Tibial nerve (tissue), 4 donors: ENCODE measurements at places on chromosomes 4 and X. TPM values are rescaled to one million over a fixed set of nuclear protein-coding genes. Genes with fewer than 3 reads are reported as not detected.

The TCEANC gene
- 2.9 TPM for total RNA-seq

The SEPTIN6 gene
- total RNA-seq = 35.8 TPM

The MAGEB2 gene
- total RNA-seq = not detected

The SLC25A31 gene
- total RNA-seq = not detected

The SLC49A3 gene
- total RNA-seq = 5.9 TPM

The KLB gene
- total RNA-seq = 1.6 TPM

The FTHL17 gene
- total RNA-seq = not detected

The SUPT20HL2 gene
- not detected for total RNA-seq

The GAGE12H gene
- total RNA-seq = not detected

The NHSL2 gene
- total RNA-seq = 26.5 TPM

The RPS6KA6 gene
- 1.7 TPM for total RNA-seq

The CITED1 gene
- 0.84 TPM for total RNA-seq

- DNase-seq = no peak
Observed at GRCh38 chrX:23937100-23937499, 29.3 kb downstream of the CXorf58 start.

- no peak for DNase-seq
Observed at GRCh38 chr4:145171911-145172310, 8.5 kb downstream of the OTUD4 start.

- no peak for DNase-seq
Observed at GRCh38 chr4:108149588-108150380, 18.9 kb downstream of the LEF1 start.

DNA sequence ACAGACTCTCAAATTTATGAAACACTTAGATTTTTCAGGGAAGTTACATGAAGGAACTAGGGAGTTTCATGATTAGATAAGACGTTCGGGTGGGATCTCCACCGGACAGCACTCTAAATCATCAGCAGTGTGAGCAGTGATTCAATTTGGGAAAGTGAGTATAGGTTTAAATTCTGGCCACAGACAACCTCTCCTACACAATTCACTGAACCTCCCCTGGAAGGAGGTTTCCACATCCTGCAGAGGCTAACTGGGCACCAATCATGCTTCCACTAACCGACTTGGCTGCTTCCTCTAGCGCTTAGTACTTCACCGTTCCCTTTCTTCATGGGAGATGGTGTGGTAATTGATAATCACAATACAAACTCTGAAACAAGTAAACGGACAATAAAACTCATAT, 5.6 kb downstream of the CXCL9 start:
- DNase-seq = no peak

GRCh38 chrX:31909850-31910572, 838.2 kb upstream of the FTHL17 start:
- DNase-seq = no peak

DNA sequence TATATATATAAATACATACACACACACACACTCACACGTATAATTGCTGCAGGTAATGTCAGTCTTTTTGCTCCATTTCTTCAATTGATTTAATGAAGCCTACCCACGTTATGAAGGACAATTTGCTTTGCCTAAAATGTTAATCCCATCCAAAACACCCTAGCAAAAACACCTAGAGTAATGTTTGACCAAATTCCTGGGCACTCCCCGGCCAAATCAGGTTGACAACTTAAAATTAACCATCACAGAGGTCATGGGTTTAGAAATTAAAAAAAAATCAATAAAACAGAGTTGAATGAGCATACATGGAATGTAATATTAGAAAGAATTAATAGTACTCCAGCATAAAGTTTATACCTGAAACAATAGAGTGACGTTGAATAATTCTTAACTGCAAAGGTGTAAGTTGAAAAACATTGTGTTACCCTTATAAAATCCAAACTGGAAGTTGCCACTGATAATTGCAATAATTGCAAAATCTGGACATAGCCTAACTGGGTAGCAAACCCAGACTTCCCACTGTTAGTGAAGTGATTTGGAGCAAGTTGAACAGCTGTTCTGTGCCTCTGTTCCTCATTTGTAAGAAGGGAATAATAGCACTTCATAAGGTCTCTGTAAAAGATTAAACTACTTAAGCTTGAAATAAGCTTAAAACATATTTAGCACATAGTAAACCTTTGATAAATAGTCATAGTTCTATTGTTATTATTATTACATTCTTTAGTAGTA, 2120.5 kb downstream of the PCDH7 start:
- no peak for DNase-seq

- DNase-seq = peak; percentile 7
Observed at GRCh38 chrX:119573840-119574393, 446 bp upstream of the UBE2A start.

GRCh38 chr4:47410271-47410670, 53.2 kb downstream of the COMMD8 start:
- DNase-seq = no peak

GRCh38 chrX:68433155-68433980, at the start of gene OPHN1:
Gene OPHN1 (minus strand): TSS chrX:68433495. CDS start chrX:68433020, 475 bp downstream.
- DNase-seq = peak; percentile 64

DNA sequence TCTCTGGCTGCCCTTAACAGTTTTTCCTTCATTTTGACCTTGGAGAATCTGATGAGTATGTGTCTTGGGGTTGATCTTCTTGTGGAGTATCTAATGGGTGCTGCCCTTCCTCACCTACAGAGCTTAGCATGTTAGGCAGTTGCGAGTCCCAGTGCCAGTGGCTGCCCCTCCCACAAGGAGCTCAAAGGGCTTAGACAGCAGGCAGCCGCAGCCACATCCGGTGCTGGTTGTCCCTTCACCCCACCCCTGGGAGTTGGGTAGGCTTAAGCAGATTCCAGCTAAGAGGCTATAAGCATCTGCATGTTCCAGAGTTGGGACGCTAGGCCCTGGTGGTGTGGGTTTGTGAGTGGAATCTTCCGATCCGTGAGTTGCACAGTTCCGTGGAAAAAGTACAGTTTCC, 322.1 kb upstream of the ARX start:
- DNase-seq = no peak

DNA sequence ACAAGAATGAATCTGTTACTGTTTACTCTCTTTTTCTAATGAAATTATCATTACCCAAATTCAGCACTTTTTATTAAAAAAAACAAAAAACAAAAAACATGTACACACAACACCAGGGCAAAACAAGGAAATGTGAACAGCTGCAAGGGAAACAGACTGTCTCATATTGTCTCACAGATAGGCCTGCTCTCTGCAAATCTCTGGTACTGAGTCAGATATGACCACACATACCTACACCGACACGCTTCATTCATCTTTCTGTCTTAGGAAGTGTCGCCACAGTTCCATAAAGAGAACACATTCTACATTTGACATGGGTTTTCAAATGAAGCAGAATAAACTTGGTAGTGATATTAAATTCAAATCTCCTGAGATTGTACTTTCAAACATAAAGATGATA, 92.2 kb upstream of the GPR34 start:
- DNase-seq = no peak

DNA sequence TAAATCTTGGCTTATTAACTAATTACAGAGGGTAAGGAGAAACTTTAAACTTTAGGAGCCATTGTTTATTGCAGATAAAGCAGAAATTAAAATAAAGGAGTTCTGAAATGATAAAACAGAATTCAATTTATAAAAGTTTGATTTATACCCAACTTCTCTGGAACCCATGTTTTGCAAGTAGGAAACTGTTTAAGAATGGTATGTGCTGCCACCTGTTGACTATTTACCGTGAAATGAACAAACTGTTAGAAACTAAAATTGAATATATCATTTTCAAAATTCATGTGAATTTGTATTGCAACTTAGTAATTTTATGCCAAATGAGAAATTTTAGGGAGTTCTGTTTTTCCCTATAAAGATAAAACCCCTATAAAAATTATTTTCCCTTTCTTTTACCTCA, 11.0 kb upstream of the TBC1D8B start:
- DNase-seq = no peak

GRCh38 chrX:40875476-40875875, 140.1 kb upstream of the MED14 start:
- no peak for DNase-seq

- no peak for DNase-seq
Observed at GRCh38 chr4:22490718-22491315, 25.0 kb downstream of the ADGRA3 start.

- DNase-seq = no peak
Observed at GRCh38 chr4:89303814-89304388, 3.7 kb downstream of the GPRIN3 start.

- no peak for DNase-seq
Observed at GRCh38 chr4:52904421-52904820, 42.3 kb downstream of the RASL11B start.

DNA sequence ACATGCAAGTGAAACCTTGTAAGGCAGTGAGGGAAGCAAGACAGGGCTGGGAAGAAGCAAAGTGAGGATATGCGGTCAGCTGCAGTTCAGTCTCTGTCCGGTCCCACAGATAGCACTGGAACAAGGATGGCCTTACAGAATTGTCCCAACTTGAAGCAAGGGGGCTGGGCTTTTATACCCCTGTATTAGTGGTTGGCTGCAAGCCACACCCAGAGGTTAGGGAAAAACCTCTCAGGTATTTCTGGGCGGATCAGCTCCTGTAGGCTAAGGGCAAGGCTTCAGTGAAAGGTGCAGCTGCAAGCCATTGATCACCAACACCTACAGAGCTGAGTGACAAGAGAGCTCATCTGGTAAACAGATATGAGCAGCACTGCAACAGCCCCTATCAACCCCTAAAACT, 89.0 kb downstream of the KDR start:
- no peak for DNase-seq

DNA sequence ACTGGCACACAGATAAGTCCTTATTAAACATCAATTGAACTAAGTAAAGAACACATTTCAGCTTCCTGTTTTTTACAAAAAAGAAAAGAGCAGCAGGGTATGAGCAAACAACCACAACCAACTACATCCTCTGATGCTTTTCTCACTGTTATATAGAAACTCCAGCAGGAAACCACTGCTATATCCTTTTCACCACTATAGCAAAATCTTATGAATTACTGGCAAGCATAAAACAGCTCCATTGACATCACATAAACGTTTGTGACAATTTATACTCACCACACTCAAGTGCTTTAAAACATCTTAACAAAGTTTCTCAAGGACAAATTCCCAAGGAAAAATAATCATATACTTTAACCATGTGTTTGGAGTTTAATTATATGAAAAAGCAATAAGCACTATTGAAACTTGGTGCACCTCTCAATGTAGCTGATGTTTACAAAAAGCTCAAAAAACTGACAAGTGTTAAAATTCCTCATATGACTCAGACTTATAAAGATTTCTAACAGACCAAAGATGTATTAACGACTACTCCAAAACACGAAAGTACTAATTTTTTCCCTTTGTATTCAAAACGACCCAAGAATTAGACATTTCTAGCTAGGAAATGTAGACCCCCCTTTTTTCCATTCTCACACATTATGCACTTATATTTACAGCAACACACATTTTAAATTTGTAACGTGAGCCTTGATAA, 12.9 kb downstream of the GPRIN3 start:
- no peak for DNase-seq

DNA sequence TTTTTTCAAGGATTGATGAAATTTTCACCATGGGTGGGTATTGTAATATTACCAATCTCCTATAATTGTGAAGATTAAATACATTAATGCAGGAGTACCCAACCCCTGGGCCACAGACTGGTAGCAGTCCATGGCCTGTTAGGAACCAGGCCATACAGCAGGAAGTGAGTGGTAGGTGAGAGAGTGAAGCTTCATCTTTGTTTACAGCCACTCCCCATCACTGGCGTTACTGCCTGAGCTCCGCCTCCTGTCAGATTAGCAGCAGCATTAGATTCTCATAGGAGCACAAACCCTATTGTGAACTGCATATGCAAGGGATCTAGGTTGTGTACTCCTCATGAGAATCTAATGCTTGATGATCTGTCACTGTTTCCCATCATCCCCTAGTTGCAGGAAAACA, 15.1 kb downstream of the RAPGEF2 start:
- DNase-seq = no peak

DNA sequence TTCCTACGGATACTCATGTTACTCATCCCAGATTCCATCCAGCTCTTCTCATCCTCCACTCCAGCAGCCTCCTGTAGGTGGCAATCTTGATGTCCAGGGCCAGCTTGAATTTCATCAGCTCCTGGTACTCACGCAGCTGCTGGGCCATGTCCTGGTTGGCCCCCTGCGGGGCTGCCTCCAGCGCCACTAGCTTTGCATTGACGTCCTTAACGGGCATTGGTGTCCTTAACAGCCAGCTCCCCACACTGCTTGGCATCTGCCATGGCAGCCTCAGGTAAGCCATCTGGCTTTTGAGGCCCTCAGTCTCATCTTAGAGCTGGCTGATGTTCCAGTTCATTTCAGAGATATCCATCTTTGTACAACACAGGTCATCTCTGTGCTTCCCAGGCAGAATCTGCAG, 223.7 kb downstream of the FGF13 start:
- no peak for DNase-seq

- no peak for DNase-seq
Observed at GRCh38 chr4:22170353-22170752, 221.8 kb upstream of the KCNIP4 start.

DNA sequence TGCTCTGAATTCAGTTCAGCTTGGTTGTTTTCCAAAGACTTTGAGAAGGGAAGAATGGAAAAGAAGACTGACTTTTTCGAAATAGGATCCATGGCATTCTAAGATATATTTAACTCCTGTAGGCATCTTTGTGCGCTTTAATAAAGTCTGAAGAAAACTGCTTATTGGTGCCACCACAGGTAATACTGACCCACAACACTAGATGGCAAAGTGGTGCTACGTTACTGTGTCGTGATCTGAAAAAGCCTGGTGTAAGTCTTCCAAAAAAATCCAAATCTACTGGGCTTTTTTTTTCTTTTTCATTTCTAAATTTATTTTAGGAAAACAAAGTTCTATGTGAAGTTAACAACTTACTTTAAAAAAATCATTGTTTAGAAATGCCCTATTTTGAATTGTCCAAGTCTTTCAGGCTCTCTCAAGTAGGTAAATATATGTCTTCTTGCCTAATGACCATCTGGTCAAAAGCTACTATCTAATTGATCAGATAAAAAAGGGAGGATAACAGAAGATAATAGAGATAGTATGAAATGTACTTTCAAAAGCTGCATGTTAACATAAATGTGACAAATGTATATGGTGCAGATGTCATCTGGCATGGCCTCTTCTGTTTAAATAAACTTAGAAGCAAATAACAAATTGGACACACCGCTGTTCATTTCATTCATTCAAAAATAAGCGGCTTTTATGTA, 47.0 kb upstream of the MID1IP1 start:
- no peak for DNase-seq

- no peak for DNase-seq
Observed at GRCh38 chr4:128068918-128069317, 7.8 kb downstream of the LARP1B start.

- DNase-seq = no peak
Observed at GRCh38 chr4:176979416-176979815, 186.7 kb upstream of the VEGFC start.

DNA sequence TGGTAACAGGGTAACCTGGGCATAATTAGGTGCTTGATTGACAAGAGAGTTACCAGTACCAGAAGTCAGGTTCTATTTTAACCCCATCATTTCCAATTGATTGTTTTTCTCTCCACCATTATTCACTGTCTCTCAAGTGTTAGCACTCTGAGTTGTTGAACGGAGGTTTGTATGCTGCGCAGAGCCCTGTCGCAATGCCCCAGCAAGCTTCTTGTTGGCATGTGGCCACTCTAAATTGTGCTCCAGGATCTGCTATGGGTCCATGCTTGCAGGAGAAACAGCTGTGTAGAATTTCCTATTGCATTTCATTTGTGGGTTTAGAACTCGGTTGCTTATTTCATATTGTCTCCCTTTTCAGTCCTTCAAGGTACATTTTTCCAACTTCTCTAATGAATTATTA, 98.2 kb downstream of the KLHL8 start:
- DNase-seq = no peak
